Spleen (tissue), 13 donors: ENCODE measurements at places on chromosomes 7 and 10. TPM values are rescaled to one million over a fixed set of nuclear protein-coding genes. Genes with fewer than 3 reads are reported as not detected.

The TWNK gene
- polyA plus RNA-seq = 7.9 TPM

DNA sequence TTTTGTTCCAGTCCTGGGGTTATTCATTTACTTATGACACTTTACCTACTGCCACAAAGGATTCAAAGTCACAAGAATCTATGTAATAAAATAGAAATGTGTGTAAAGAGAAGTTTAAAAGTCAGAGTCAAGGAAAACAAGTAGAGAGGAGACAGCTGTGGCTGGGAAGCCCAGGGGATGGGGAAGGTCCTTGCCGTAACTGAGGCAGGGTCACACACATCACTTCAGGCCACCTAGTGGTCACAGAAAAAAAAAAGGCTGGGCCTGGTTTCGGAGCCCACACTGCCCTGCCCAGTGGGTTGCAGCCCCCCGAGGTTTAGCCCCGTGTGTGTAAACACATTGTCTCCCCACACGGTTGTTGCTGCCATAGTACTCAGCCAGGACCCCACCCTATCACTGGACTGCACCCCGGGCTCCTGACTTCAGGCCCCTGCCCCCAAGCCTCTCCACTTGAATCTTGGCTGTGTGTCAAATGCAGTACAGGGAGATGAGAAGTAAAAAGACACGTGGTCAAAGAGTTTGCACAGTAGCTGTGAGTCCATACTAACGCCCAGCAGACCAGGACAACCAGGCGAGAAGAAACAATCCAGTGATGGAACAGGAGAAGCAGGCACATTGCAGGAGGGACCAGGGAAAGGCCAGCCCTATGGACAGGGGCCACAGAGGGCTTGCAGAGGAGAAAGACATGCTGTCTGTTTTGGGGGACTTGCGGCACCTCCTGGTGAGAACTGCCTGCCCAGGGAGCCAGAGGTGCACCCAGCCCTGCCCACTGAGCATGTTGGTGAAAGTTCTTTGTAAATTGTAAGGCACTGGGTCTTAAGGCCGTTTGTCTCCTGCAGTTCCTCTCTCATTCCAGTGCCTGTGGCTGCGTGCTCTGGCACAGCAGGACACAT, 91.4 kb upstream of the MACROH2A2 start:
- no peaks in the 10 kb centered on the region for H3K27me3 ChIP-seq
- DNase-seq = no peak

The LRRC17 gene
- 0.90 TPM for polyA plus RNA-seq

GRCh38 chr7:50300336-50300735, 4.2 kb upstream of the IKZF1 start:
- H3K36me3 ChIP-seq = no peaks in the 10 kb centered on the region
- no peaks in the 10 kb centered on the region for H3K27me3 ChIP-seq
- H3K4me1 ChIP-seq = peaks cover 19% of the 10 kb centered on the region
- no peak overlapping the region for H3K4me3 ChIP-seq
- DNase-seq = no peak

DNA sequence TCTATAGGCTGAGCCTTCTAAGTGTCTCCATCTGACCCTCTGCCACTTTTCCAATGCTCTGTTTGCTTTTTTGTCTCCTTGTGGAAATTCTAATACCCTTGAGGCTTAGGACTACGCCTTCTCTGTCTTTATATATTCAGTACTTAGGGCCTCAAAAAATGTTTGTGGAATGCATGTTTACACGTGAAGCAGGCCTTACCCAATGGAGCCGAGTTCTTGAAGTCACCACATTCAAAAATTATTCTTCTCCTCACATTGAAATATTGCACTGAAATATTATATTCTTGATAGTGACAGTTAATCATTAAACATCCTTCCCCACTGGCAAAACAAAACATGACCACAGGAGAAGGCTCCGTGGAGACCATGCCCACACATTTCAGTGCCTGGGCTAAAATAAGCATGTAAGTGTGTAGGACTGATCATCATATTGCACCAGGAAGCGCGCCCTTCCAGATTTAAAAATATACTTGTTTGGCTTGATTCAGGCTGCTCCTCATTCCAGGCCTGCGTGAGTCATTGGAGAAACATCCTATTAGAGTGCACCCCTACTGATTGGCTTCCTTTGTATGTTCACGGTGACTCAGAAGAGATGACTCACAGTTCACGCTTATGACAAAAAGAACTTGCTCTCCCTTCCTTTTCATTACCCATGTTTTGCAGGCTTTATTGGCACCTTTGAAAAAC, 307.4 kb upstream of the AOAH start:
- H3K4me3 ChIP-seq = no peak overlapping the region
- H3K4me1 ChIP-seq = no peaks in the 10 kb centered on the region
- H3K27me3 ChIP-seq = no peaks in the 10 kb centered on the region
- DNase-seq = no peak

GRCh38 chr7:135414850-135415439, 95.0 kb downstream of the CNOT4 start:
- no peaks in the 10 kb centered on the region for H3K4me1 ChIP-seq
- no peak overlapping the region for H3K27ac ChIP-seq
- peaks cover 19% of the 10 kb centered on the region for H3K36me3 ChIP-seq
- no peak overlapping the region for H3K4me3 ChIP-seq
- DNase-seq = no peak
- H3K27me3 ChIP-seq = no peaks in the 10 kb centered on the region

The POLR2J2 gene
- polyA plus RNA-seq = 3.5 TPM

- no peak for DNase-seq
- H3K4me1 ChIP-seq = peaks cover 5% of the 10 kb centered on the region
- no peaks in the 10 kb centered on the region for H3K27me3 ChIP-seq
- H3K36me3 ChIP-seq = no peaks in the 10 kb centered on the region
- H3K4me3 ChIP-seq = no peak overlapping the region
These were observed 65.1 kb downstream of the ATXN7L1 start for GRCh38 chr7:105811189-105811847.

DNA sequence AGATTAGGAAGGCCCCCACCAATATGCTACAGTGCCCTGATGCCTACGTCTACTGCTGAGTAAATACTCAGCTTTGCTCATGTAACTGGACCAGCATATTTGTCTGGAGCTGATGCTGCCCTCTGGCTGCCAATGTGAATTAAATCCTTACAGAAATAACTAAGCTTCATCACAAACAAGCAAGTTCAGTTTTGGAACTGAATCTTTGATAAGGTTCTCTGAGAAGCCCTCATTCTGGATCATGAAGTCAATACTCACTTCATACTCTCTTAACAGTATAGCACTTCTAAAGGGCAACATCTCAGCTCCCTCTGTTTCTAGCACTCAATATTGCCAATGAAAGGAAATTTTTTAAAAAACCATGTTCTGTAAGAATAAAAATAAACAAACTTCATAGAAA, 246.7 kb downstream of the ETV1 start:
- no peaks in the 10 kb centered on the region for H3K27me3 ChIP-seq
- H3K4me1 ChIP-seq = no peaks in the 10 kb centered on the region
- H3K36me3 ChIP-seq = no peaks in the 10 kb centered on the region

The PPP1R17 gene
- polyA plus RNA-seq = 0.35 TPM
